ENCODE measurements at places on chromosomes 12 and 14.

DNA sequence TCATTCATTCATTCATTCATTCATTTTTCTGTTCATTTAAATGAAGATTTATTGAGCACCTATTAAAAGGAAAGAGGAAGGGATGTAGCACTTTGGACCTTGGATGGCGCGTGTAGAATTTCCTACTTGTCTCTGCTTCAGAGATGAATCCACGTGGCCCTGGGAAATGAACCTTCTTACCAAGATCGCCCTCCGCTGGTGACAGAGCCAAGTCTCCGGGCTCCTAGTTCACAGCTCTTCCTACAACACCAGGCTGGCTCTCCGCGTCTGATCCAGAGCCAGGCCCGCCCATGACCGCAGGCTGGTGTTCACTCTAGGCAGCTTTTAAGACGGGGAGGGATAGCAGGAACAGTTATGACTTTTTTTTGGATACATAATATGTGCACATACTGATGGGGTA, 70.9 kb upstream of the PIWIL1 start:
- no peak for DNase-seq

GRCh38 chr12:47722941-47723631, 2.2 kb downstream of the ENDOU start:
- DNase-seq: no peak

DNA sequence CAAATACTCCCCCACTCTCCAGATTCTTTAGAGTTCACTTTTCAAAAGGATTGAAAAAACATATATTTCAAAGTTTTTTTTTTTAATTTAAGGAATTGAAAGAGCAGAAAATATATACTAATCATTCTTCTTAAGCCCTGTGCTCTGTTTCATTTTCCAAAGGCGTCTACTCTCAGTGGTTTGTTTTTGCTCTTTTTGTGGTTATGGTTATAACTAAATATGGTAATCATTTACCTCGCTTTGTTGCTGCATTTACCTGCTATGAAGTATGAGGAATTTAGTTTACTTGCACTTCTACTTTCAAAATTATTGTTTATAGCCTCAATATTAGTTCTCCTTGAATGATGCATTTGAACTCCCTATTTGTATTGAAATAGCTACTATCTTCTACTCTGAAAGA, 55.9 kb upstream of the LRRK2 start:
- no peak for DNase-seq

GRCh38 chr14:89767861-89768268, 186.7 kb downstream of the EFCAB11 start:
- peak; percentile 67 for DNase-seq

DNA sequence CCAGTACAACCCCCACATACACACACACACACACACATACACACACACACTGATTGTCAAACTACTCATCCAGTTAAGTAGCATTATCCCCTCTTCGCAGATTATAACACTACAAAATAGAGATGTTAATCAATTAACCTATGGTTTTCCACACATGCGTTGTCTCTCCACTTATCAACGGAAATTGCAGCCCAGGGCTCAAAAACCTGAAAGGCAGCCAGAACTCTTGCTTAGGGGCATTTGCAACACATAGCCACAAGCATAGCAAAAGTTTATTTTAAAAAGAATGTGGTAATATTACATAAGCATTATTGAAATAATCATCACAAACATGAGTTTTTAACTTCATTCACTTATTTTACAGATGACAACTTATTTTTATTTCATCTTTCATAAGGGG, 265.8 kb downstream of the SLC16A7 start:
- no peak for DNase-seq

- DNase-seq: no peak
Measured at GRCh38 chr12:108722992-108723766, 8.1 kb downstream of the CORO1C start.

GRCh38 chr12:3389986-3390385, 101.0 kb upstream of the PRMT8 start:
- DNase-seq: no peak

GRCh38 chr12:130041983-130042812, 120.1 kb upstream of the FZD10 start:
- DNase-seq: peak; percentile 77

- no peak for DNase-seq
Measured at GRCh38 chr14:21191261-21191808, 35.5 kb upstream of the OR5AU1 start.

DNA sequence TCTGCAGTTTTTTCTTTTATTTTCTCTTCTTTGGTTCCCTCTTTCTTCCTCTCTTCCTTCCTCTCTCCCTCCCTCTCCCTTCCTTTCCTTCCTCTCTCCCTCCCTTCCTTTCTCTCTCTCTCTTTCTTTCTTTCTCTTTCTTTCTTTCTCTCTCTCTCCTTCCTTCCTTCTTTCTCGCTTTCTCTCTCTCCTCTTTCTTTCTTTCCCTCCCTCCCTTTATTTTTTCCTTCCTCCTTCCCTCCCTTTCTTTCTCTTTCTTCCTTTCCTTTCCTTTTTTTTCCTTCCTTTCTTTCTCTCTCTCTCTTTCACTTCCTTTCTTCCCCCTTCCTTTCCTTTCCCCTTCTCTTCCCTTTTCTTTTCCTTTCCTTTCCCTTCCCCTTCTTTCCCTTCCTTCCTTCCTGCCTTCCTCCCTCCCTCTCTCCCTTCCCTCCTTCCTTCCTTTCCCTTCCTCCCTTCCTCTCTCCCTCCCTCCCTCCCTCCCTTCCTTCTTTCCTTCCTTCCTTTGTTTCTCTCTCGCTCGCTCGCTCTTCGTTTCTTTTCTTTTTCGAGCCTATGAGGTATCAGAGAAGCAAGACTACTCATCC, 13.7 kb downstream of the CFAP54 start:
- no peak for DNase-seq

DNA sequence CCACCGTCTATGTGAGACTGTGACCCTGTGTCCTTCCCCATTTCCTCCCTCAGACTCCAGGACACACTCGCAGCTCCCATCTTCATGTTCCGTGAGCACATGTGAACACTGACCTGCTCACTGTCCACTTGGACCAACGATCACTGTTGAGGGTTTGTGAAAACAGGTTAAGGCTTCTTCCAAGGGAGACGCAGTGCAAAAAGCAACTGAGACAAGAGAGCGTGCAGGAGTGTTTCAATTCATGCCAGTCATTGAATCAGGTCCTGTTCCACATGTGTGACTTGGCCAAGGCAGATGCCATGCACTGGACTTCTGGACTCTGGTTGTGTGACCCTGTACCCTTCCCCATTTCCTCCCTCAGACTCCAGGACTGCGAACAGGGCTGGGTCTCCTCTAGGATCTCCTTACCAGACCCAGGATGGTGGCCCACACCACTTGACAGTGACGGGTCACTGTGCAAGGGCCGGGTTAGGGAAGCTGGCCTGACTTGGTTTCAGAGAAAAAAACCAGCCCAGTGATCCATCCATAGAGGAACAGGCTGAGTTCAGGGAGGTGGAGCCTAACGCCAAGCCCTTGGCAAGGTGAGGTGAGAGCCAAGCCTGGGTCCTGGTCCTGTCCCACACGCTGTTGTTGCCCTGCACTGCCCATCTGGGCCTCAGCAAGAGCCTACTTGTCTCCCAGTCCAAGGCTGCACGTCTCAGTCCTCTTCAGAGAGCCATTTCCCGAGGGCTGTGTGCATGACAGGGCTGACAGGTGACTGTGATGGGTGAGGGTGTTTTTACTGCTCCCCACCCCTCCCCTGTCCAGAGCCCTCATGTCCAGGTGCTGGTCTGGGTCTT, 5.7 kb upstream of the KRT5 start:
- no peak for DNase-seq

GRCh38 chr12:14442221-14442881, 76.9 kb downstream of the ATF7IP start:
- DNase-seq: no peak

DNA sequence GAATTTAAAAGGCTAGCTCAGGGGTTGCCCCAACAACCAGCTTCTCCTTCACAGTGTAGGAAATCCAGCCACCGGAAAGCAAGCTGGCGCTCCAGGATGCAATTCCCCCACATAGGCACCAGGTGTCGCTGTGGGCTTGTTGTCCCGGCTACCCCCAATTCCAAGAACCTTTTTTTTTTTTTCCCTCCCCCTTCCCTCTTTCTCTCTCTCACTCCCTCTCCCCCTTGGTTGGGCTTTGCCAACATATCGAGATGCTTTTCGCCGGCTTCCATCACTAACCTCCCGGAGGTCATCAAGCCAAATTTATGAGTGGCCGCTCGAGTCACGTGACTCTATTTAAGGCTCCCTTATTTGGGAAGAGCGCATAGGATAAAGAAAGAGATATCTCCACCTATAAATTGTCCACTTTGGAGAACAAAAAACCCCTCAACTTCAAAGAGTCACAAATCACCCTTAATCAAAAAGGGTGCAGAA, at the start of gene HOXC5:
Gene HOXC5, plus strand, starts transcription at position 424 of the 474 bp plus-strand sequence. CDS start 73 bp downstream, outside the sequence.
- DNase-seq: peak; percentile 85

DNA sequence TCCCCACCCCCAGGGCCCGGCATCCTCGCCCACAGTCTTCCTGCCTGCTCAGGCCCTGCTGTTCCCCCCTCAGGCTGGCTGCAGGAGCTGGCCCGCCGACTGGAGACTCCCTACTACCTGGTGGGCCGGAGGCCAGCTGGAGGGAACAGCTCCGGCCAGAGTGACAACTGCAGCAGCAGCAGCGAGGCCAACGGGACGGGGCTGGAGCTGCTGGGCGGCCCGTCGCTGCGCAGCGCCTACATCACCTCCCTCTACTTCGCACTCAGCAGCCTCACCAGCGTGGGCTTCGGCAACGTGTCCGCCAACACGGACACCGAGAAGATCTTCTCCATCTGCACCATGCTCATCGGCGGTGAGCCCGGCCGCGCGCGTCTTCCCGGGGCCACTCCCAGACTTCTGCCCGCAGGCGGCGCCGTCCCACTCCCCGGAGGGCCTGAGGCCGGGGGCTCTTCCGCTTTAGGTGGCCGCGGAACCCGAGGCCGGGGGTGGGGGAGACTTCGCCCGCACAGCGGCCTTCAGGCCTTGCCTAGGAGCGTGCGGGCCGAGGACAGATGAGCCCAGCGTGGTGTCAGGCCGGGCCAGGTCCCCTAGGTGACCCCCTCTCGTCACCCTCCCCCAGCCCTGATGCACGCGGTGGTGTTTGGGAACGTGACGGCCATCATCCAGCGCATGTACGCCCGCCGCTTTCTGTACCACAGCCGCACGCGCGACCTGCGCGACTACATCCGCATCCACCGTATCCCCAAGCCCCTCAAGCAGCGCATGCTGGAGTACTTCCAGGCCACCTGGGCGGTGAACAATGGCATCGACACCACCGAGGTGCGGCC, 10.2 kb downstream of the KCNH3 start:
- DNase-seq: peak; percentile 24

GRCh38 chr14:33307691-33308251, 369.1 kb downstream of the NPAS3 start:
- no peak for DNase-seq

- no peak for DNase-seq
Measured at GRCh38 chr14:64856529-64857445, 22.9 kb downstream of the SPTB start.

- DNase-seq: no peak
Measured at GRCh38 chr12:5713599-5714081, 231.4 kb downstream of the ANO2 start.

DNA sequence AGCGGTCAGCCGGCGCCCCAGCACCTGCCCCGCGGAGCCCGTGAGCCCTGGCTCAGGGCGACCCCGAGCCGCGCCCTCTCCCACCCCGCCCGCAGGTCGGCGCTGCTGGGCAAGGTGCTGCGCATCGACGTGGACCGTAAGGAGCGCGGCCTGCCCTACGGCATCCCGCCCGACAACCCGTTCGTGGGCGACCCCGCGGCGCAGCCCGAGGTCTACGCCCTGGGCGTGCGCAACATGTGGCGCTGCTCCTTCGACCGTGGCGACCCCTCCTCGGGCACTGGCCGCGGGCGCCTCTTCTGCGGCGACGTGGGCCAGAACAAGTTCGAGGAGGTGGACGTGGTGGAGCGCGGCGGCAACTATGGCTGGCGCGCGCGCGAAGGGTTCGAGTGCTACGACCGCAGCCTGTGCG, 14.4 kb downstream of the HHIPL1 start:
- DNase-seq: no peak

DNA sequence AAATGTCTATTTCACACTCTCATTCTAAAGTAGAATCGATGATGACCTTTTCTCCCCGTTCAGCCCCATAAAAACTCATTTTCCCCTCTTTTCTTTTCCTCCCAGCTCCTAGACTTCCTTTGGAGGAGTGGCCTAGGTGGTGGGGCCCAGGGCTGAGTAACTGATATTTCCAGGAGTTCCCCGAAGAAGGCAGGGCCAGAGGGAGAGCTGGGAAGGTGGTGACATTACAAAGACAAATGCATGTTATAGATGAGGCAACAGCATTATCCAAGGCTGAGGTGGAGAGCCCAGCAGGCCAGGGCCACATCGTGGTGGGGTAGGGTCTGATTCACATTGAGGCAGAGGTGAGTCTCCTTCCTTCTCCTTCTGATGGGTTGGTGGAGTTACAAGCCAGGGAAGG, 22.2 kb upstream of the HDAC7 start:
- DNase-seq: no peak

DNA sequence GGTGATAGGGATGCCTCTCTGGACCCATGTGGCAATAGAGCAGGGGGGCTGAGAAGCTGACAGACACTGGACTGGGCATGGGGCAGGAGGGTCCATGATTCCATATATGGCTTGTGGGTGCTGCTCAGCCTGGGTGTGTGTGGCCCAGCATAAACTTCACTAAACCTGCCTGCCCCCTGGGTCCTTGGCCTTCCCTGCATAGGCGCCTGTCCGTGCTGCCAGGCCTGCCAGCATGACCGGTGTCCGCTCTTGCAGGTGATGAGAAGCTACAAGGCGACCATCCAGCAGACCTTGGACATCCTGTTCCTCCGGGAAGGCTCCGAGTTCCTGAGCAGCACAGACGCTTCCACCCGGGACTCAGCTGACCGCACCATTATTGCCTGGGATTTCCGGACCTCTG, 61.6 kb downstream of the BEGAIN start:
- peak; percentile 21 for DNase-seq

DNA sequence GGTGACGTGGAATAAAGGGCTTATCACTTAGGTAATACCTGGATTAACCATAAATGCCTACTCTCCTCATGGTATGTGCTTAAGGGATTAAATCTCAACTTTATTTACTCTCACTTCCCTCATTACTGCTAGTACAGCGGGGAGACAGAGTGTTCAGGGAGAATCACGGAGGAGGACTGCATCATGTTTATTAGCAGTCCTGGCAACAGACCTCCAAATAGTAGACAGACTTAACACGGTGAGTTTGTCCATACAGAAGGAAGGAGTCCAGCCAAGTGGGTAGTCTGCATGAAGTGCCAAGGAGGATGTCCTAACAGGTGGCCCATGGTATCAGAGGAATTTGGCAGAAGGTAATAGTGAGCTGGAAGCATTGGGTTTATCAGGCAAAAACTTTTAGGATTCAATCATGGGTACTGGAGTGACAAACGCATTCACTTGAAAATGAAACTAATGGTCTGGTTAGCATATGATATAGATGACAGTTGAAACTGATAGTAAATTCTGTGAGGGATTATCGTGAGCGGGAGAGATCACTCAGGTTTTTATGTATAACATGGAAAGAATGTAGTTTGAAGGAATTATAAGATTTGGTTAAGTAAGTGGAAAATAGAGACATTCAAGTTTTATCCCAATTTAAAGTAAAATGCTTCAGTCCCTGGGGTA, 471.8 kb downstream of the TMEM117 start:
- peak; percentile 17 for DNase-seq

- no peak for DNase-seq
Measured at GRCh38 chr12:12715459-12716150, 1.6 kb upstream of the CDKN1B start.

Measured in D341Med (cell line).